ENCODE measurements at places on chromosomes 16 and 17.
A peak's percentile ranks its signal among the peaks of the same experiment; 100 is the strongest.

GRCh38 chr17:63171428-63172393 is 205.7 kb downstream of the TANC2 start:
- DNase-seq, result no peak

GRCh38 chr16:28295276-28295675 is 3.0 kb downstream of the SBK1 start:
- no peak for DNase-seq

DNA sequence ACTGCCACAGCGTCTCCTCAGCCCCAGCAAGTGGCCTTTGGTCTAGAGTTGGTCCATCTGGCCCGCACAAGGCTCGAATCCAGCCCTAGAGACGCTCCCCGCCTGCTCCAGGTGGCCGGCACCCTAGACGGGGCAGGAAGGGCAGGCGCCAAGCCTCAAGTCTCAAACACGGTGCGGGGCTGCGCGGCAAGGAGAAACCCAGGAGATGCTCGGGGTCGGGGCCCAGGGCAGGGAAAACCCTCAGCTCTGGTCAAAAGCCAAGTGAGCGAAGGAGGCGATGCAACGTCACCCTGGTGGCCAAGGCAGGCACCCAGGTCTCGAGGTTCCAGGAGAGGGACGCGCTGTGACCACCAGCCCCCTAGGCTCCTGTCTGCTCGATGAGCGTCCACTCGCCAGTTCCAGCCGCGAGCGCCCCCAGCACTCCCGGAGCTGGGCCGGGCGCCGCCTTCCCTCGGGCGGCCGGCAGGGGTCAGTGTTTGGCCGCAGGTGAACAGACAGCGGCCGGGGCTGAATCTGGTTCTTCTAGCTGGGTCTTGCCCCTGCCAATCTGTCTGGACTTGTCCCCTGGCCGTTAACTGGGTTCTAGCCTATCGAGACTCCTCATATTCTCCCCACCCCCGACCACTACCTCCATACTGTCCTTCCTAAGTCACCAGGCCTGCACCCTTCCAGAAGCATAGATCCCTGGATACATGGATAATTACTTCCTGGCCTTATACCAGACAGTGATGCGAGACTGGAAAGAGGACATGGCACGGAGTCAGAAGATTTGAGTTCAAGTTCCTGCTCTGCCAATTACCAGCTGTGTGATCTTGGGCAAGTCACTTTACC is 44.0 kb downstream of the PRAC1 start:
- peak; percentile 50 for DNase-seq

DNA sequence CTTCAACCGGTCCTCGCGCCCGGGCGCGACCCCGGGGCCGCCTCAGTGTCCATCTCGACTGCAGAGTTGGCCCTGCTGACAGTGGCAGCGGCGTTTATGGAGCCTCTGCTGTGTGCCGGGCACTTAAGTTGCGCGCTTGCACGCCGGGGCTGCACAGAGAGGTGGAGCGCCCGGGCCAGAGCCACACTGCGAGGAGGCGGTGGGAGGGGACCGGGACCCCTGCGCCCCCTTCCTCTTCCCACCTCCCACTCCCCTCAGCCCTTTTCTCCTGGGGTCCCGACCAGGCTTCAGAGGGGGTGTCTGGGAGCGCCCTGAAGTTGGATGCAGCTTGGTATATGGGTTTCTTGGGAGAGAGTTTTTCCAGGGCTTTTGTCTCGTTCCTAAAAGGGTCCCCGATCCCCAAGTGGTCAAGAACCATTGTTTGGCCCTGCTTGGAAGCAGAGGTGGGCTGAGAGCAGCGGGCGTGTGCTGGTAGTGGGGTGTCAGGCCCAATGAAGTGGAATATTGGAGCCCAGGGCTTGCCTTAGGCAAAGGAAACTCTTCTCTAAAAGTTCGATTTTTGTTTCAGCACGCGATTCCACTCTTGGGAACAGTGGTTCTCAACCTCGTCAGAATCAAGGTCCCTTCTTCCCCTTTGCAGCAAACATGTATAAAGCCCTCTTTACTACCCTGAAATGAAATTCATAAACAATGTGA is 605 bp downstream of the MRTFB start:
- no peak for DNase-seq

GRCh38 chr17:21030375-21030774 is 12.4 kb downstream of the USP22 start:
- DNase-seq, result no peak

Data from muscle of leg (tissue), 16 donors.